Activated naive CD4-positive, alpha-beta T cell treated with anti-CD3 and anti-CD28 coated beads, Interleukin-2, amount 50 U/mL, for 72 hours (primary cell): ENCODE measurements at places on chromosomes 11 and 22.

- DNase-seq, result no peak
These were observed 130.5 kb downstream of the KIRREL3 start for GRCh38 chr11:126870021-126870420.

DNA sequence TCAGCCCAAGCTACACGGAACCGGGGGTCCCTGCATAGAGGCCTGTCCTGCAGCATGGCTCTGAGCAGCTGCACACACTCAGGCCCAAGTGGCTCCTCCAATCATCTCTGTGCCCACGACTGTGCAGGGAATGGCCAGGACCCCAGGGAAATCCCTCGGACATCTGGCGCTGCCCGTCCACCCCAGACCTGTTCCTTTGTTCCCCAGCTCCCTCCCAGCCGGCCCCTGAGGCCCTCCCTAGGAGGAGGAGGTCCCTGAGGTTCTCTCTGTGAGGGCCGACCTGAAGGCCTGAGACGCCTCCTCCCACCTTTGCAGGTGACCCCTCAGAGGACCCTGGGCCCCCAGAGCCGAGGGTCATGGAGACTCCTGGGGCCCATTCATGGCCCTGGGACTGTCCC, 1.1 kb downstream of the MLC1 start:
- no peak for DNase-seq

DNA sequence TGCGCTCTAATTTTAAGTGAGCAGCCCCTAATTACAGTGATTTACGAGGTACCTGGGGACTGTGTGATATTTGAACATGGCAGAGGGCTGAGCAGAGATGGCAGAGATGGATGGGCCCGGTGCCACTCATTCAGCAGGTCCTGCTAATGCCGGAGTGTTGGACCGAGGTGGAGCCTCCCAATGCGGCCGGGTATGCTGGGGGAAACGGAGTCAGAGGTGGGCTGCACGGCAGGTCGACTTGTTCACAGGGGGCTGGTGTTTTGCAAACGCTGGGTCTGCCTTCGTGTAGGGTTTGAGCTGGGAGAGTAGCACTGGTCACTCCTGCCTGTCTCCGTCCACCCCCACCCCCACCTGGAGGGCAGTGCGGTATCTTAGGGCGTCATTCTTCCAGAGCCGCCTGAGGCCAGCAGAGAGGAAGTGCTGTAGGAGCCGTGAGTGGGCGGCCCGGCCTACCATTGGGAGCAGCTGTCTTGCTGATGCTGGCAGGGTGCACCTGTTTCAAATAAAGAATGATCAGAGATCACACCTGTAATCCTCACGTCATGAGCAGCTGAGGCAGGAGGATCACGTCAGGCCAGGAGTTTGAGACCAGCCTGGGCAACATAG, 122.6 kb downstream of the IGLL1 start:
- DNase-seq, result no peak

DNA sequence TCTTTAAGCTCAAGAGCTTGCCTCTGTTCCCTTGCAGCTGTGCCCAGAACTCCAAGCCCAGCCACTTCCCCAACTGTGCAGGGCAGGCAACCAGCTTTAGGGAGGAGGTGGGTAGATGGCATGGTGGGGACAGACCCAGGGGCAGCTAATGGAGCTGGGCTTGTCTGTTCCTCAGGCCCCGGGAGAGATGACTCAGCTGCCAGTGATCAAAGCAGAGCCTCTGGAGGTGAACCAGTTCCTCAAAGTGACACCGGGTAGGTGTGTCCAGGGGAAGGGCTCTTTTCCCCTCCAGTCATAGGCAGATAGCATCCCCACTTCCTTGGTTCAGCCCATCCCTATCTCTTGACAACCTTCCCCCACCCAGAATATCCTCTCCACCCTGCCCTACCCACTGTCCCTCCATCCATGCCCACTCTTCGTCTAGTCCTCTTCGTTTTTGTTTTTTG, 32.4 kb downstream of the CREB3L1 start:
- no peak for DNase-seq
